H1 (cell line): ENCODE measurements at places on chromosomes 12 and 14.
A peak's percentile ranks its signal among the peaks of the same experiment; 100 is the strongest.

DNA sequence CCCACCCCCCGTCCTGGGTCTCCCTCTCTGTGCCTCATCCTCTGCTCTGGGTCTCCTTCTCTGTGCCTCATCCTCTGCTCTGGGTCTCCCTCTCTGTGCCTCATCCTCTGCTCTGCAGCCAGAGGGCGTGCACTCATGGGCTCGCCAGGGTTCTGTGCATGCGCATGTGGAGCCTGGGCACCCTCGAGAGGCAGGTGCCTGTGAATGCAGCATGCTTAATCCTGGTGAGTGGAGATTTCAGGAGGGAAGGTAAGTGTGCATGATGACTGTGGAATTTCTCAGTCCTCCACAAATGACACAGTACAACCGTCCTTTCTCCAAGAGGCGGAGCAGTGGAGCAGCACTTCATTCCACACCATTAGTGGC lies 65.2 kb downstream of the EP400 start:
- DNase-seq = no peak

GRCh38 chr12:95146769-95147168 lies 70.5 kb downstream of the FGD6 start:
- DNase-seq = no peak

GRCh38 chr12:54175200-54175963 lies 13.4 kb downstream of the SMUG1 start:
- no peak for DNase-seq

GRCh38 chr14:76986231-76986565 lies 42.3 kb downstream of the IRF2BPL start:
- DNase-seq = no peak

DNA sequence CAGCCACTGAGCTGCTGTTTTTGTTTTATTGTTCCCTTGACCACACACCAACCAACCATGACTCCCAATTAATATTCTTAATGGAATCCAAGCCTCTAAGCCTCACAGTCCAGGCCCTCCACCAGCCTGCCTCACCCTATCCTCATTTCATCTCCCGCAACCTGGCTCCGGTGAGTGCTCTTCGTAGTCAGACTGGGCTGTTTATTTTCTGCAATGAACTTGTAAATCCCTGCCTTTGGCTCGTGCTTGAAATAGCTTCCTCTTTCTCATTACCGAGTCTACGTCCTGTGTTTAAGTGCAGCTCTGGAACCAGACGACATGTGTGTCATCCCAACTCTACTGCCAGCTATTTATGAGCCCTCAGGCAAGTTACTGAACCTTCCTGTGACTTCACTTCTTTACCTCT lies 12.4 kb upstream of the ETFBKMT start:
- no peak for DNase-seq

DNA sequence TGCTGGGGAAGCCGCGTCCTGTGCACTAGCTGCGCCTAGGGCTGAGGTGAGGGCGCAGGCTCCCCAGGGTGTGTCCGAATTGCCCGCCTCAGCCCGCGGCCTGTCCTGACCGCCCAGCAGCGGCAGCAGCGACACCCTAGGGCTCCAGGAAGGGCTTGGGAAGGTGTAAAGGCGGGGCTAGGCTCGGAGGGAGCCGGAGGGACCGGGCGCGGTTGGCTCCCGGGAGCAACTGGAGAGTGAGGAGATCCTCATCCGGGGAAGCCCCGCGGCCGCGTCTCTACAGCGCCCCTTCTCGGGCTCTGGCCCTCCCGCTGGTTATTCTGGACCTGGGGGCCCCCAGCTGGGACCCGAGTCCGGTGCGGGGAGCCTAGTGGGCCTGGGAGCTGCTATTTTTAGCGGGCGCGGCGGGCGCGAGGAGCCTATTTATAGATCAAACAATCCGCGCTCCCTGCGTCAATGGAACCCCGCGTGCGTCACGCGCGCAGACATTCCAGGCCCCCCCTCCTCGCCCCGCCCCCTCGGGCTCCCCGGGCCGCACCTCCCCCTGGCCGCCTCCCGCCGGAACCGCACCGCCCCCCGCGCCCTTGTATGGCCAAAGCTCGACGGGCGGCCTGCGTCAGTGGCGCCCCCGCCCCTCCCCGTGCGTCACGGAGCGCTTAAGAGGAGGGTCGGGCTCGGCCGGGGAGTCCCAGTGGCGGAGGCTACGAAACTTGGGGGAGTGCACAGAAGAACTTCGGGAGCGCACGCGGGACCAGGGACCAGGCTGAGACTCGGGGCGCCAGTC lies at the start of gene NR4A1:
NR4A1 (plus strand) TSS at position 685 of the 784 bp plus-strand sequence. CDS start 2,887 bp downstream, outside the sequence.
- peak; percentile 87 for DNase-seq

DNA sequence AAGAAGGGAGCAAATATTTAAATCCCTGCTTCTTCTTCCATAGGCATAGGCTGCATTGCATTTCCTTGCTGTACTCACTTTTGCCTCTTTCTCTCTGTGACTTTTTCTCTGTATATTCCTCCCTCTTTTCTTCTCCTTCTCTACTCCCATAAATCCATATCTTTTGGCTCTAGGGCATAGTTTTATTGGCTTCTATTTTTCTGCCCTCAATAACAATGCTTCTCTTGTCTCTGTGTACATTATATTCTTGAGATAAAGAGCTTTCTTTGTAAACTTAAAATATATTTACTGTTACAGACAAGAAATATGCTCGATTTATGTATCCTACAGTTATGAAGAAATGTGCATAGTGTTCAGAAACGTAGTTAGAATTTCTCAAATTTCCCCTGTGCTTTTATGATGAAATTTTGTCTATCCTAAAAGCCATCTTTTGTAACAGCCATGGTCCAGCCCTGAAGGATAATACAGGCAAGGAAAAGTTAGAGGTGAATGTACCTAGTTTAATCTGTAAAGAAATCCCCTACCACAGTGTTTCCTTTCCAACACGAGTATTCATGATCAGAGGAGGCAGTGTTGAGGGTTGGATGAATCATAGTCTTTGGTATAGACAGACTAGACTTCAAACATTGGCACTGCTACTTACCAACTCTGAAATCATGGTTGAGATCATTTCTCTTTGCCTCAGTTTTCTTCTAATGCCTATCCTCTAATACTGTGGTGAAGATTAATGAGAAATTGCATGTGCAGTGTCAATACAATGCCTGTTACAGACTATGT lies 173.3 kb upstream of the FAR2 start:
- no peak for DNase-seq

DNA sequence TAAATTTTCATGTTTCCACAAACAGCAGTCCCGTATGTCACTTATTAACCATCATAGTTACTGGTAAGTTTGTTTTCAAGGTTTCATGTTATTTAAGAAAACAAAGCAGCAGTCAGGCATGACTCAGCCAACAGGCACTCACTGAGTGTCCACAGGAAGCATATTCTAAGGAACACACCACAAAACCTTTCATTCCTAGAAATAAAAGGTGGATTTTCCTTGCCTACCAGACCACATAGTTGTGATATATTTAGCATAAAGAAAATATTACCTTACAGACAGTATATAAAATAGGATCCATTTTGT lies 143.3 kb upstream of the AVPR1A start:
- no peak for DNase-seq

- no peak for DNase-seq
These were observed 14.3 kb upstream of the GTF2A1 start for GRCh38 chr14:81235096-81235495.

DNA sequence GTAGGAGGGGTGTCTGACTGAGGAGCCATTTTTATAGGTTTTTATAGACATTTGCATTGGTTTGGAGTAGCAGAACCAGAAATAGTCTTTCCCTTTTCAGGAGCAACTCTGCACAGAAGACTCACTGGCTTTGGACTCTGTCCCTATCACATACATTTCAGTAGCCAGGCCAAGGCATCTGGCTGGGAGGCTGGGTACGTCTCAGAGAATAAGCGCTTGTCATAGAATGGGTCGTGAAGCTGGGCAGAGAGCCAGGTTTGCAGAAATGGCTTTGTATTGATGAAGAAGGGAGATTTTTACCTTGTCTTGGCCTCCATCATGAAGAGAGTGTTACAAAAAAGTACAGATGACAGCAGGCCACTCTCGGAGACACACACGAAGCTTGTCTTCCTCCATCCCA lies 98.6 kb downstream of the CACNA1C start:
- no peak for DNase-seq

- no peak for DNase-seq
These were observed 36.2 kb downstream of the VDR start for GRCh38 chr12:47868552-47869031.

DNA sequence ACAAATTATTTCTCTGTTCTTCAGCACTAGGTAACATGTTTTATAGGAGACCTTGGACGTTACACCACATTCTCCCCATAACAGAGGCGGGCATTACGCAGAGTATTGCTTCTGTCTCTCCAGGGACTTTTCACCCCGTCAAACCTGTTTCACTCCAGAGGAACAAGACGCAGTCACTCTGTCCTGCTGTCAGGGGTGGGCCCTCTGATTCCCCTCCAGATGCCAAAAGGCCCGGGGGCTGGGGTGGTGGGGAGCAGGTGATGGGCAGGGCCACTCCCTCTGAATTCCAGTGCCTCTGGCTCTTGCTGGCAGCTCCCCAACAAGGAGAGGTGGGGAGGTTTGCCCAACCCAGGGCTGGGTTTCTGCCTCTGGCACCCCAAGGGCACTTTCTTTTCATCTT lies 71.9 kb downstream of the NTF3 start:
- no peak for DNase-seq

DNA sequence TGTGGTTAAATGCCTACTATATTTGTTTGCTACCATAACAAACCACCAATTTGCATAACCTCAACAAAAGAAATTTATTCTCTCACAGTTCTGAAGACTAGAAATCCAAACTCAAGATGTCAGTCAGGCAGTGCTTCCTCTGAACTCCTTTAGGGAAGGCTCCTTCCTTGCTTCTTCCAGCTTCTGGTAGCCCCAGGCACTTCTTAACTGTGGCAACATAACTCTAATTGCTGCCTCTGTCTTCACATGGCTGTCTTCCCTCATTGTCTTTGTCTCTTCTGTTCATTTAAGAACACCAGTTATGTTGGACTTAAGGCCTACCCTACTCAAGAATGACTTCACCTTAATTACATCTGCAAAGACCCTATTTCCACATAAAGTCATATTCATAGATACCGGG lies 206.9 kb downstream of the SYT1 start:
- DNase-seq = no peak

- no peak for DNase-seq
These were observed 104.1 kb downstream of the SLC35F4 start for GRCh38 chr14:57761800-57762199.

DNA sequence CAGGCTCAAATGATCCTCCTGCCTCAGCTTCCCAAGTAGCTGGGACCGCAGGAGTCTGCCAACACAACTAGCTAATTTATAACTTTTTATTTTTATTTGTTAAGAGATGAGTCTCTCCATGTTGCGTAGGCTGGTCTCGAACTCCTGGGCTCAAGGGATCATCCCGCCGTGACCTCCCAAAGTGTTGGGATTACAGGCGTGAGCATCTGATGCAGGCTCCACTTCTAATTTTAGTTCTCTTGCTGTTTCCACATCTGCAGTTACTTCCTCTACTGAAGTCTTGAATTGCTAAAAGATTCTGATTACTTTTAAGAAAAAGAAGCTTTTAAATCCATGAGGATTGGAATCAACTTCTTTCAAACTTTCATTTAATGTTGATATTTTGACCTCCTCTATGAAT lies 13.4 kb upstream of the SNX6 start:
- DNase-seq = no peak

- DNase-seq = no peak
These were observed 7.3 kb downstream of the ITGA7 start for GRCh38 chr12:55700255-55701018.

- DNase-seq = no peak
These were observed 73.7 kb downstream of the BBS10 start for GRCh38 chr12:76274420-76275083.

GRCh38 chr12:62865065-62865464 lies 69.9 kb downstream of the PPM1H start:
- no peak for DNase-seq

DNA sequence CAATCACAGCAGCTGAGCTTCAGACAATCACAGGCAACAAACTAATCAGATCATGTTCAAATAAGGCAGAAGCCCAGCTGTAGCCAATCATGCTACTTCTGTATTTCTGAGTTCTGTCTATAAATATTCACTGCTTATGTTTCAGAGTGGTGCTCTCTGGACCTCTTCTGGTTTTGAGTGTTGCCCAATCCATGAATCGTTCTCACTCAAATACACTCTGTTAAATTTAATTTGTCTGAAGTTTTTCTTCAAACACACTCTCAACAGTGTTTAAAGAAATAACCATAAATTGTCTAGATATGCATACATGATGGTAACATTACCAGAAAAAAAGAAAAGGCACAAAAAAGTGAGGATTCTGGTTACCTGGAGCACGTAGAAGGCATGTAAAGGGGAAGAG lies 77.9 kb upstream of the BBS10 start:
- no peak for DNase-seq

DNA sequence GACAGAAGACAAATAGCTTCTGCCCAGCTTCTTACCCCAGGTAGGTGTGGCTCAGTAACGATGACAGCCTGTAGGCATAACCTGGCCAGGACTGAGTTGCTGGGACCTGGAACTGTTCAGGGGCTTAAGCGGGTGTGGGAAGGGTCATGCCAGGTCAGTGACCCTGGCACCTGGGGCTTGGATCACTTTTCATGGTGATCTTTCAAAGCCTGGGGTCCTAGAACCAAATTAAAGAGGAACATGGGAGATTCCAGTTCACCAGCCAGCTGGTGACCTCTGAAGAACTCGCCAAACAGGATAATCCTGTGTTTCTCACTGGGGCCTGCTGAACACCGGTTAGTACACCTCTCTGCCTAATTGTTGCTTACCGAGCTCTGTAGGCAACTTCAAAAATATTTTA lies 102.6 kb upstream of the LMNTD1 start:
- no peak for DNase-seq

DNA sequence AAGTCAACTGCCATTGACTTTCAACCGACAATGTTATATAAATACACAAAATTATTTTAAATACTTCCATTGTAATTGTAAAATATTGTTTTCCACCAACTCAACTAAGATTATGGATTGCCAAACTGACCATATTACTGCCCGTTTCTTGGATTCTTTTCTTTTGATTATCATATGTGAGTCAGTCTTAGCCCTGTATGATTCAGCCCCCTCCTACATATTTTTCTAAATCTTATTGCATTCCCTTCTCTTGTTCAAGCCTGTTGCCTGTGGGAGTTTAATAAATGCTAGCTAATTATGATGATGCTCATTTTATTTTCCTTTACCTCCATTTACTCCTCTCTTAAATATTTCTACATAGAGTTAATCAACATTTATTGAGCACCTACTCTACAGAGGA lies 6.8 kb downstream of the RASSF9 start:
- no peak for DNase-seq

DNA sequence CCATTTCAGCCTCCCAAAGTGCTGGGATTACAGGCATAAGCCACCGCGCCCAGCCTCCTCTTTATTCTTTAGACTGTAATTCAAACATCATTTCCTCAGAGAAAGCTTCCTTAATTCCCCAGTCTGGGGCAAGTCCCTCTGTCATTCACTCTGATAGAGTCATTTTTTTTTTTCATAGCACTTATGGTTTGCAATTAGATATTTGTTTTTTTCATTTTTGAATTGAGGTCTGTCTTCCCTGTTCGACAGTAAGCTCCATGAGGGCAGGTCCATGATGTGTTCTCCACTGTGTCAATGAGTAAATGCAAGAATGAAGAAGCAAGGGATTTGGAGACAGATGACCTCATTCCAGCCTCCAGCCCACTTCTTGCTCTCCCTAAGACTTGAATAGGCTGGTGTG lies 12.1 kb downstream of the ASIC1 start:
- no peak for DNase-seq

- DNase-seq = no peak
These were observed 8.1 kb upstream of the CMAS start for GRCh38 chr12:22037947-22038346.
